Stimulated activated CD8-positive, alpha-beta memory T cell treated with anti-CD3 and anti-CD28 coated beads, Interleukin-15, amount 100 ng/mL, for 1 hour (primary cell): ENCODE measurements at places on chromosomes 12 and 14.

DNA sequence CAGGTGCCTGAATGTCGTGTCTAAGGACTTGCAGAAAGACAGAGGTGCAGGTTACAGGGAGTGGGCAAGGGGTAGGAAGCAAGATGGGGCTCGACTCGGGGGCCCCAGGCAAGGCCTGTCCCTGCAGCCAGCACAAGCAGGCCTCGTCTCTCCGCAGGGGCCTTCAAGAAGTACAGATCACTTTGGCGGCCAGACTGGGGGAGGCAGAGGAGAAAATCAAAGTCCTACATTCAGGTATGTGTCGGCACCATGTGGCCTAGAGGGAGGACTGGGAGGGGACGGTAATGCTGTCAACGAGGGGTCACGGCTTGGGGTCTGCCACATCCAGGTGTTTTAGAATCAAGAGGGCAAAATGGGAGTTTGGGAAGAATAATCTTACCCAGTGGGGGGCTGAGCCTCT, 73.7 kb downstream of the PHETA1 start:
- no peak for DNase-seq

DNA sequence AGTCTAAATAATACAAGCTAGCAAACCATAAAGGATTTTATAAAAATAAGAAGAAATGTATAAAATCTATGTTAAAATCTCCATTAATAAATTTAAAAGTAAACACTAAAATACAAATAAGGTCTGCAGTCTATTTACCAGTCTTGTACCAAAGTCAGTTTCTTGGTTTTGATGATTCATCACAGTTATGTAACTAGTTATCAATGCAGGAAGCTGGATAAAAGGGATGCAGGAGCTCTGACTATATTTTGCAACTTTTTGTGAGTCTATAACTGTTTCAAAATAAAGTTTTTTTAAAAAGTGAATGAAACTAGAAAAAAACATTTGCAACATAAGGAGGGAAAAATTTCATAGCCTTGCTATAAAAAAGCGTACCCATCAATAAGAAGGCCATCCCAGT, 151.5 kb downstream of the DERA start:
- no peak for DNase-seq

DNA sequence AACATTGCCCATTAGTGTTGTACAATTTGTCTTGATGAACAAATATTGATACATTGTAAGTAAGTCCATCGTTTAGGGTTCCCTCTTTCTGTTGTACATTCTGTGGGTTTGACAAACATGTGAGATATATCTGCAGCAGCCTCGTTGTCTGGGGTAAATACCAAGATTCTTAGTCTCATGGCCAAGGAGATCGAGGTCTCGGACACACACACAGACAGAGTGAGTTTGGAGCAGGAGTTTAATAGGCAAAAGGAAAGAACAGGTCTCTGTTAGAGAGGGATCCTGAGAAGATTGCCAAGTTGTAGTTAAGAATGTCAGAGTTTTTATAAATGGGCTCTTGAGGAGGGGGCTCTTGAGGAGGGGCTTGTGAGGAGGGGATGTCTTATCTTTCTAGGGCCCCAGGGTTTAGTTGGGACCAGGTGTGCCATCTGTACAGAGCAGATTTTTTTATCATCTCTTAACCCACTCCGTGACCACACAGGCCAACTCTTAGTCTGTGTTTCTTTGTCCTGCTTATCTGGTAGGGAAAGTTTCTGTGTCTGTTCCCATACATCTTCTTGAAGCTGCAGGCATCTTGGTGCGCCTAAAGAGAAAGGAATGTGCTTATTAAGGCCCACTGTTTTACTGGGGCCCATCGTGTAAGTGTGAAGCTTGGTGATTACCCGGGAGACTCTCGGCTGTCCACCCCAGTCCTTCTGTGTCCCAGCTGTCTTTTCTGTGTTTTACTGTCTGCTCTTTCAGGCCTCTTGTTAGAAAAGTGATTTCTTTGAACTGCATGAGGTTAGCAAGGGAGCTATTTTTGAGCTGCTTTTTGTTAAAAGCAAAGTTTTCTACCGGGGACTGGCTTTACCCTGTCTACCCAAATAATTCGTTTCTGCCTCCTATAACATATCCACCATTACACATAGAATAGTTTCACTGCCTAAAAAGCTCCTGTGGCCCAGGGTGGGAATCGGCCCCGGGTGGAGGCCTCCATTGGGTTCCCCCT, 22.4 kb upstream of the CLEC2D start:
- DNase-seq, result no peak

- no peak for DNase-seq
Measured at GRCh38 chr14:59690426-59690825, 113.8 kb upstream of the CCDC175 start.

DNA sequence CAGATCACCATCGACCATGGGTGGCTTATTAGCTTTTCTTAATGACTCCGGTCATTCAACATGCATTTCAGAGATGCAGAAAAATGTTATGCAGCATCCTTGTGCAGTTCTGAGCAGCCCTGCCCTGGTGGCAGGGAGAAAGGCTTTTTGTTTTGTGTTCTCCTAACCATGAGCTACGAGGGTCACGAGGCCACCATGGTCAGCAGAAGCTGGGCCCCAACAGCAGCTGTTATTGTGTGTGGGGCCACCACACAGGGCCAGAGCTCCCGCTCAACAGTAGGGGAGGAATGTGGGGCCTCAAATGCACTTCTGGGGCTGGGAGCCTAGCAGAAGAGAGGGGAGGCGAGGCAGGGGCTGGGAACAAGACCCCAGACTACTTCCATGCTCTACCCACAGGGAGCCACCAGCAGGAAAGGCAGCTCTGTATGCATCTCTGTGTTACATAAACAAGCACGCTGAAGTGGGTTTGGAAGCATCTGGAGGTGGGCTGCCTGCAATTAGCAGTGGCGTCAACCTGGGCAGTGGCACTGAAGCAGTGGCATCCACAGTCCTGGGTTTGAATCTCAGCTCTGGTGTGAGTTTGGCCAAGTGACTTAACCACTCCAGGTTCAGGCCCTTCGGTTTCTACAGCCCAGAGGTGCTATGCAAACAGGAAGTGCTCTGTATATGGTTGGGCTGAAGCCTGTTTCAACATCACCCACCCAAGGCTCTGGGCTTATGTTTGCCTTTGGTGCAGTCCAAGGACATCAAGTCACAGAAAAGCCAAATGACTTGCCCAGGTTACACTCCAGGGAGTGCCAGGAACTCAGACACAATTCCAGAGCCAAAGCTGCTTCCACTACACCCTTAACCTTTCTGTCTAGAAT, 16.3 kb downstream of the GLTP start:
- no peak for DNase-seq

DNA sequence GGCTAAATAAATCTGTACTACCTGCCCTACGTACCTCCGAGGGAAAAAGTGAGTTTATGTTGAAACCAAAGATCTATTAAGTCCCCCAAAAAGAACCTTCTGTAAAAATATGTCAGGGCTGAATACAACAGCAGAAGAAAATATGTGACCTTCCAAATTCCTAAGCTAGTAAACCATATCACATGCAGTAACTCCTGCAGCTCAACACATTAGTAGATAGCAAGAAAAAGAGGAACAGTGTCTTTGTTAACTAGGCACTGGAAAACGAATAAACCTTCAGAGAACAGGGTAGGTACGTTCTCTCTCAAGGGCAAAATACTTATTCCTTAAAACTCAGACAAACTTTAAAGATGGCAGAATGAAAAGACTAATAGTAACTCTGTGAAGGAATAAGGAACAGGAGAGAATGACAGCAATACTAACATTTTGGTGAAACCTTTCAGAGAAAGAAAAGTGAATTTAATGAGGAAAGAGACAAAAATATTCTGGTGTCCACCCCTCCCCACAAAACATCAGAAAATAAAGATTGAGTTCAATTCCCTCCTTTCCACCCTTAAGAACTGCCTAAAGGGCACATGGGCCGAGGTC, 18.0 kb downstream of the CBX5 start:
- no peak for DNase-seq

DNA sequence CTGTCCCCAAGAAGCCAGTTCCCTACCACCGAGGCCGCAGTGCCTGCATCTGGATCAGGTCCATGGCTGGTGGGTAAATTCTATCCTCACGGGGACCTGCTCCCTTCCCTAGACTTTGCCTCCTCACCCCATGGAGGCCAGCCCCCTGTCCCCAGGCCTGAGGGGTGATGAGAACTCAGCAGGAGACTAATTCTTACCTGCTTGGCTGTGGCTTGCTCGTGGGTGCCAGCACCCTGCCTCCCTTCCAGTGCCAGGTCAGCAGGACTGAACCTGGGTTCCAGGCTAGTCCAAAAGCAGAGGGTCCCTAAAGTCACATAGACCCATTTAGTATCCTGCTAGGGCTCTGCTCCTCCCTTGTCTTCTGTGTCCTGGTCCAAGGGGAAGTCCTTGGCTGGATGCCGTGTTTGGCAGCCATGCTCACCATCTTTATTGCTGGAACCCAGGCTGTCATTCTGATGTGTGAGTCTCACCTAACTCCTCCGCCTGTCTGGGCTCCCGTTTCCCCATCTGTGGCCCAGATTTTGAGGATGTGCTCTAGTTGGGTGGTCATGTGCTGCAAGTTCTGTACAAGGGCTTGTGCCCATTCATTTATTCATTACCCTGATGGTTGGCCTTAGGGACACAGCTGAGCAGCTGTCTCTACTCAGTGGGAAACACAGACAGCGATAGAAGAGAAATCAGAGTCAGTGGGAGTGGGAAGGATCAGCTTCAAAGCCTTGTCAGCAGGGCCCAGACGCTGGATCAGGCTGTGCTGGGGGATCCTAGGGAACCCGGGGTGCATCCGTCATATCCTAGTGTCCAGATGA, 949 bp downstream of the PLBD2 start:
- DNase-seq, result no peak

- DNase-seq, result no peak
Measured at GRCh38 chr14:33958605-33959226, 7.8 kb upstream of the EGLN3 start.

DNA sequence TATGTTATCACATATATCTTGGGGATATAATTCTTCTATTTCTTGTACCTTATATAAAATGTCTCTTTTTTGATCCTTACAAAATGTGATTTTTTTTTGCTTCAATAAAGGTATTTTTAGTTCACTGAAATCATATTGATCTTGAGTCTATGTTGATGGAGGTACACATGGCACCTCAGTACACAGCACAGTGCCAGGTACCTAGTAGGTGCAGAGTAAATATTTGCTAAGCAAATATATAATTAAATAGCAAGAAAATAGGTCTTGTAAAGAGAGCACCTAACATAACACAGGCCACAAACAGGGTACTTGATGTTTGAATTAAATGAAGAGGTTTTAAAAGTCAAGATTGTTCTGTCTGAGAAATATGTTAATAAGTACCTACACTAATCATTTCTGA, 69.7 kb downstream of the CIT start:
- no peak for DNase-seq

DNA sequence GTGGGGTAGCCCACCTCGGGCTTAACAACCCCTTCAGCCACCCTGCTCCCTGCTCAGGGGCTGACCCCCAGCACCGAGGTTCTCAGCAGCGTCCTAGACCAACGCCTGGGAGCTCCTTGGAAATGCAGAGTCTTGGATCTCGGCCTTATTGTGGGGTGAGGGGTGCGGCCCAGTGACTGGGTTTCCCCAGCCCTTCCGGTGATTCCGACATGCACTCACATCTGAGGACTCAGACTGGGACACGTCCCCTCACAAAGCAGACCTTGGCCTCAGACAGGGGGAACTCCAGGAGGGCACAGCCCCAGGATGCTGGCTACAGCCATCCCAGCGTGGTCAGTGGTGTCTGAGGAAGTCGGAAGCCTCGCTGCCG, 117.7 kb downstream of the RFLNA start:
- no peak for DNase-seq

DNA sequence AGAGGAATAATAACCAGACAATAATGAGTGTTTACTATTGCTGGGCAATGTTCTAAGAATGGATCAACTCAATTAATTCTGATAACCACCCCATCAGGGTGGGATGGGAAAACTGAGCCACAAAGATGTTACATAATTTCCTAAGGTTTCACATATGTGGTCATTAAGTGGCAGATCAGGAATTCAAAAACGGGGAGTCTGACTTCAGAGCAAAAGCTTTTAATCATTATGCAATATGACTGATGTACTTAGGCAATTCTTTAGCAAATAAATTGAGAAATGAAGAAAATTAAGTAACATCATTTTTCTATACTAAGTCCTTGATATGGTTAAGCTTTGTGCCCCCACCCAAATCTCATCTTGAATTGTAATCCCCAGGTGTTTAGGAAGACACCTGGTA, 53.4 kb downstream of the PLCZ1 start:
- no peak for DNase-seq

GRCh38 chr12:41907021-41907420, 237.7 kb downstream of the GXYLT1 start:
- no peak for DNase-seq

DNA sequence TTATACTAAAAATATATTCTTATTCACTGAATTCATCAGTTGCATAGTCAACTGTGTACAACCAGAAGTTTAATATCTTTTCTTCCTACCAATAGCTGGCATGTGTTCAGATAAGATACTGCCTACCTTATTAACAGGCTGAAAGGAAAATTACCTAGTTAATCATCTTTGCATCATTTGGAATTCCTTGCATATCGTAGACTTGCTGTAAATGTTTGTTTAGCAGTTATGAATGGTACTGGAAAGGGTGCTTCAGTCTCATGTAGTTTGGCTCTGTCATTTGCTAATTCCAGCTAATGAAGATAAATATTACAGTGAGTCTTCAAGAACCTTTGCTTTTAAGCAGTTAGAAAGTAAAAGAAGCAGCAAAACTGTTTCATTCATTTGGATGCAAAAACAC, 84.4 kb downstream of the PPHLN1 start:
- DNase-seq, result no peak

DNA sequence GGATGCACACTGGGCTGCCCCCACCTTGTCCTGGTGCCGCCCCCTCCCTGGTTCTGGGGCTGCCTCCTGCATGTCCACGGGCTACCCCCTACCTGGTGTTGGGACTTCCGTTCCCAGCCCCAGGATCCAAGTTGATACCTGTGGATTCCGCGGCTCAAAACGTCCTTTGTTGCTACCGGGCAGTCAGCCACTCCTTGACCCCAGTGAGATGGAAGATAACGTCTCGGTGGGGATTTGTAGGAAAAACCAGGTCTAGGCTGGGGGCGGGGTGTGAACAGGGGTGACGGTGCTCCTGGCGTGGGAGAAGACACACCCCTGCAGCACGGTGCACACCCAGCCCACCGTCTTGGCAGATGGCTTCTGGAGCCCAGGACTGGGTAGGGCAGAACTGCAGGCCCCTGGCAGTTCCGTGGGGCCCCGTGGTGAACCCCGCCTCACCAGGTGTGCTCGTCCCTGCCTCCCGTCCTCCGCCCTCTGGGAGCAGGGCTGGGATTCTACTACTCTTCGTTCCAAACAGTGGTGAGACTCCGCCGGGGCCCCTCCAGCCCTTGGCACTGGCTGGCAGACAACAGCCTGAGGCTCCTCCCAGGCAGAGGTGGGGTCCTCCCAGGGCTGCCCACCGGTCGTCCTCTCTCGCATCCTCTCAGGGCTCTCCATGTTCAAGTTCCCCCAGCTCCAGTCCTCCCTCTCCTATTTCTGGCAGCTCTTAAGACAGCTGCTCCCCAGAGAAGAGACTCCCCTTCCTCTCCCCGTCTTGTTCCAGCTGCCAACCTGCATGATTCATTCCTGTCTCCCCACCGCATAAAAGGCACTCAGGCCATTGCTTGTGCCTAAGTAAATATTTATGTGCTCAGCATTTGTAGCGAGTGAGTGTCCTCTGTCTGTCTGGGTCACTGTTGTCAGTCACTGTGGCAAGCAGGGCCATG, 75.5 kb downstream of the FBXL14 start:
- DNase-seq, result no peak
